MM.1S (cell line): ENCODE measurements at places on chromosomes 6 and 20.
A peak's percentile ranks its signal among the peaks of the same experiment; 100 is the strongest.

GRCh38 chr6:107491138-107491609, 1.3 kb downstream of the SOBP start:
- no peak for DNase-seq

- no peak for DNase-seq
Measured at GRCh38 chr6:163148451-163149278, 265.9 kb upstream of the QKI start.

- DNase-seq: no peak
Measured at GRCh38 chr6:100620085-100620840, 155.5 kb upstream of the SIM1 start.

DNA sequence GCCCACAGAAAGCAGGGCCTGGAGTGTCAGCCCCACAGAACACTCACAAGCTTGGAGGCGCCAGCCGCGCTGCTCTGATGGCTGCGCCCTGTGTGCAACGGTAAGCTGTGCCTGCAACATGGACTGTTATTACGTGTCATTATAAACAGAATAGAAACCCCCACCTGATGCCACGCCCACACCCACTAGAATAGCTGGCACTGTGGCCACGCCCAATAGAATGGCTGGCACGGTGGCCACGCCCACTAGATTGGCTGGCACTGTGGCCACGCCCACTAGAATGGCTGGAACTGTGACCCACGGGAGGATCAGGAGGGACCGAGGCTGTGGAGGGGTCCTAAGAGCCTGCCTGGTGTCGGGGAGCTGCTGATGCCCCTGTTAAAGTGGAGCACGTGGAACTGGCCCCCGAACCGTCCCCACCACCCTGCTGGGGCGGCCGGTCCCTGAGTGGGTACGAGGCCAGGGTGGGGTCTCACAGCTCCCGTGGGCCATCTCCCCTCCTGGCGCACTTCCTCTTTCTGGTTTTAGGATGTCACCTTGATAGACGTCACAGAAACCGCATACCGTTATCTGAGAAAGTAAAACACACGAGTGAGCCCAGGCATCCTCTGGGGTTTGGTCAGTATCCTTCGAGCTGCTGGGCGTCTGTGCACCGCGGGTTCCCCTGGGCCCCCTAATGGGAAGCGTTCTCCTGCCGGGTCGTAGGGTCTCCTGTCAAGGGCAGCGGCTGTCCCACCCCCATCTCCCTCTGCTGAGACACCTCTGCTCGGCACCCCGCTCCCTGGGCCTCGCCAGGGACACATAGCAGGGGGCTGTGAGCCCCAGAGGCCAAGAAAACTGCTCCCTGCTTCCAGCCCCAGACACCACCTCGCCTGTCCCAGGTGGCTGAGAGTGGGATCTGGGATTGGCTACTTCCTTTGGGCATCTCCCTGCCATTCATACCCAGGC, 25.4 kb downstream of the SLC17A9 start:
- peak; percentile 70 for DNase-seq

- peak; percentile 56 for DNase-seq
Measured at GRCh38 chr20:63580796-63581461, 6.9 kb upstream of the HELZ2 start.

GRCh38 chr6:144353871-144354314, 68.8 kb downstream of the UTRN start:
- peak; percentile 65 for DNase-seq

DNA sequence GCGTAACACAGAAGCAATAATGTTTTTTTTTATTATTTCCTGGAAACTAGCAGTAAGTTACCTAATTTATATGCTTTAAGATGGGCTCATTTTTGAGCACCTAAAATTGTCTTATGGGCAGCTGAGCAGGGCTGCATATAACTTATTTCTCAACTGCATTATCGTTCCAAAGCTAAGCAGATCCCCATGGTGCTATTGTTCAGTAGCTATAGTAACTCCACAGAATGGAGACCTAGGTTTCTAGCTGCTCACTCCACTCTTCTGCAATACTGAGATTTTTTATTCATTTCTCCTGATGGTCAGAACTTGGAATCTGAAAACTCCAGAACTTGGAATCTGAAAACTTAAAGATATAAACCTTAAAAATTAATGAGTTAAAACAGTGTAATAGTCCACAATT, 18.7 kb downstream of the CRISP1 start:
- no peak for DNase-seq

- no peak for DNase-seq
Measured at GRCh38 chr6:146879406-146880117, 280.8 kb downstream of the ADGB start.

GRCh38 chr6:113489952-113490746, 367.0 kb upstream of the MARCKS start:
- DNase-seq: no peak

- no peak for DNase-seq
Measured at GRCh38 chr6:31883676-31884075, 4.9 kb upstream of the SLC44A4 start.

- no peak for DNase-seq
Measured at GRCh38 chr20:23155141-23155590, 69.0 kb upstream of the CD93 start.

DNA sequence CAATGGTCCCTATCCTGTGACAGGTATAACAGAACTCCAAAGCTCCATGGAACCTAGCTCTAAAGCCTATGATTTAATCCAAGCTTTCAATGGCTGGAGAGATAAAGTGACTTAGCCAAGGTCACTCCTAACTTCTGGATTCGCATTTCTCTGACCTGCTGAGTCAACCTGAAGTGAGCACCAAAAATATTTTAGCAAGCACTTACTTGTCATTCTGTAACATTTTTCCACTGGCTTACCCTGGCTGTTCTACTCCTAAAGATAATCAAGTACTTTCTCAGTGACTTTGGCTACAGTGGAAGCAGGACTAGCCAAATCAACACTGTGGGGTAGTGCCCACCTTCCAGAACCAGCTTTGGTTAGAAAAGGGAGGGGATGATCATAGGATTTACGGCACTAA, 188.3 kb downstream of the OGFRL1 start:
- no peak for DNase-seq

- no peak for DNase-seq
Measured at GRCh38 chr20:836190-836589, 2.7 kb downstream of the FAM110A start.

DNA sequence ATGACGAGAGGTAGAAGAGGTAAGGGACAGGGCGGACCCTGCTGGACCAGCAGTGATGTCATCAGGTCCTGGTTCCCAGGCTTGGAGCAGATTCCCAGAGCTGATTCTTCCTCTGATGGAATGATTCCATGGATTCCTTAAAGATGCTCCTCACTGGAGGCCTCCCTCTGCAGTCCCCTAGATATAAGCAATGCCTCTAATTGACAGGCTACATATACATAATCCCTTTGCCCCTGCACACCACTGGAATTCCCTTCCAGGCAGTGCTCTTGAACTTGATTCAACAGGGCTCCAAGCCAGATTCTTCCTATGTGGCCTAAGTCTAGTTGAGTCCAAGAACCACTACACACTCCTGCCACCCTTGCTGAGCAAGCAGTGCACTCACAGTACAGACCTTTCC, 52.3 kb upstream of the L3MBTL3 start:
- DNase-seq: no peak

GRCh38 chr20:1568163-1568490, 10.6 kb upstream of the SIRPD start:
- no peak for DNase-seq

DNA sequence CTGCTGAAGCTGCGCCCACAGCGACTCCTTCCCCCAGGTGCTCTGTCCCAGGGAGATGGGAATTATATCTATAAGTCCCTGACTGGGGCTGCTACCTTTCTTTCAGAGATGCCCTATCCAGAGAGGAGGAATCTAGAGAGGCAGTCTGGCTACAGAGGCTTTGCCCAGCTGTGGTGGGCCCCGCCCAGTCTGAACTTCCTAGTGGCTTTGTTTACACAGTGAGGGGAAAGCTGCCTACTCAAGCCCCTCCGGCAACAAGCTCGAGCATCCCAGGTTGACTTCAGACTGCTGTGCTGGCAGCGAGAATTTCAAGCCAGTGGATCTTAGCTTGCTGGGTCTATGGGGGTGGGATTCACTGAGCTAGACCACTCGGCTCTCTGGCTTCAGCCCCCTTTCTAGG, 152.5 kb upstream of the MAP3K7 start:
- no peak for DNase-seq

- DNase-seq: no peak
Measured at GRCh38 chr6:16006681-16007080, 122.2 kb upstream of the MYLIP start.

GRCh38 chr6:42389736-42390135, 62.0 kb downstream of the TRERF1 start:
- no peak for DNase-seq

DNA sequence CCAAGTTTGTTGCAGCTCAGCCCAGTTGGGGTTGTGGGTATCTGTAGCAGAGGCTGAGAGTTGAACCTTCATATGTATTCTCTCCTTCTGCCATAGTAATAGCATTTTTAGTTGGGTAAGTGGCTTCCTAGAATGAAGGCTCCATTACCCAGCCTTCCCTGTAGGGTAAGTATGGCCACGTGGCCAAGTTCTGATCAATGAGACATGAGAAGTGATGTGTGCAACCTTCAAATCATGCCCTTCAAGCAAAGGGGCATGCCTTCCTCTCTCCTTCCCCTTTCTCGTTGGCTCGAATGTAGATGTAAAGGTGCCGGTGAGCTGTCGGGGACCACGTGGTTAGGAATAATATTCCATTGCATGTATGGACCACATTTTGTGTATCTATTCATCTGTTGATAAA, 12.7 kb upstream of the TRAF3IP2 start:
- no peak for DNase-seq

DNA sequence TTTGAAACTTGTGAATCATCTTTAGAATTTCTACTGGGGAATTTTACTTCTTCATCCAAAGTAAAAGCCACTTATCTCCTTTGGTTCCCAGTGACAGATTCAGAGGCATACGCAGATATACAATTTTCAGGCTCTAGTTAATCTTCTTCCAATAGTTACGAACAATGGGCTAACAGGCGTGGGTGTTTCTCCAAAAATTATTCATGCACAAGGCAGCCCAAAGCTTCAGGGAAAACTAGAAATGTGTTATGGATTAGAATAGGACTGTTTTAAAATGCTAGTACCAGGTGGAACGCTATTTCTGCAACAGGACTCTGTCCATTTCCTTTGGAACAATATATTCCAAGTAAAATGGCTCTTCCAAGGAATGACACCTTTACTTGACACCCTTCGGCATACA, 102.2 kb downstream of the ZNF217 start:
- DNase-seq: no peak

- DNase-seq: peak; percentile 33
Measured at GRCh38 chr6:151413372-151414145, 22.2 kb upstream of the ZBTB2 start.

DNA sequence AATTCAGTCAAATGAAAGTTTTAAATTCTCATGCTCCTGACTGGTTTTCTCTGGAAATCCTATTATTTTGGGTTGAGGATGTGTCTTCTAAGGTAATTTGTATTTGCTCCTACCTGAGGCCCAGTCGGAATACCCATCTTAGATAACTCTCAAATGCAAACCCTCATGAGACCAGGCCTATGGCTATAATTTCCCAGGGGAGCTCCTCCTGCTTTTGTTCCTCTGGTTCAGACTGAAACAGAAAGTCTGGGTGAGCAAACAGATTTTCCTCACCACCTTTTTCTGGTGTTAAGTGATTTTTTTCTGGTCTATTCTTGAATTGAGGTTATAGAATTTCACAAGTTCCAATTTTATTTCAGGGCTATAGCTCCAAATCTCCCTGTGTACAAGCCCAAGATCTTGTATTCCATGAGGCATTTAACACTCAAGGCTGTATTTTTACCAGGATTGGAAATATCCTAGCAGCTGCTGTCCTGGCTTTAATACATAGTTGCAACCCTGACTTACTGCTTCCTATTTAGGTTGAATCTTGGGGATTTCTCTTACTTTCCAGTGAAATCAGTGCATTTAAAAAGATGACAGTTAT, 169.1 kb upstream of the PTCHD4 start:
- DNase-seq: no peak

DNA sequence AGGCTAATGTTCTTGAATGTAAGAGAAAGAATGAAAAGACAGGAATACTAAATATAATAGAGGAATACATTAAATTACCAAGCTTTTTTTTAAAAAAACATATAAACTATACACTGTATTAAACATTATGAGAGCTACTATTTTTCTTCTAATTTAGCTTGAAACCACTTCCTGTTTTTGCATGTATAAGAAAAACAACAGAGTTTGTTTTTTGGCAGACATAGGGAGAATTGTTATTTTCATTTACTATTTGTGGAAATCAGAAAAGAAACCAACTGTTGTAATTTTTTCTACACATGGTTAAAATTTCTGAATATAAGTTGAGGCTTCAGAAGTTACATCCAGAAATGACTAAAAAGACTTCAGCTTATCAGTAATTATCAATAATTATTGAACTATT, 991.8 kb upstream of the GJE1 start:
- no peak for DNase-seq

GRCh38 chr6:110662490-110663211, 152.6 kb downstream of the CDK19 start:
- no peak for DNase-seq

GRCh38 chr6:17385660-17386059, 7.7 kb upstream of the CAP2 start:
- no peak for DNase-seq

DNA sequence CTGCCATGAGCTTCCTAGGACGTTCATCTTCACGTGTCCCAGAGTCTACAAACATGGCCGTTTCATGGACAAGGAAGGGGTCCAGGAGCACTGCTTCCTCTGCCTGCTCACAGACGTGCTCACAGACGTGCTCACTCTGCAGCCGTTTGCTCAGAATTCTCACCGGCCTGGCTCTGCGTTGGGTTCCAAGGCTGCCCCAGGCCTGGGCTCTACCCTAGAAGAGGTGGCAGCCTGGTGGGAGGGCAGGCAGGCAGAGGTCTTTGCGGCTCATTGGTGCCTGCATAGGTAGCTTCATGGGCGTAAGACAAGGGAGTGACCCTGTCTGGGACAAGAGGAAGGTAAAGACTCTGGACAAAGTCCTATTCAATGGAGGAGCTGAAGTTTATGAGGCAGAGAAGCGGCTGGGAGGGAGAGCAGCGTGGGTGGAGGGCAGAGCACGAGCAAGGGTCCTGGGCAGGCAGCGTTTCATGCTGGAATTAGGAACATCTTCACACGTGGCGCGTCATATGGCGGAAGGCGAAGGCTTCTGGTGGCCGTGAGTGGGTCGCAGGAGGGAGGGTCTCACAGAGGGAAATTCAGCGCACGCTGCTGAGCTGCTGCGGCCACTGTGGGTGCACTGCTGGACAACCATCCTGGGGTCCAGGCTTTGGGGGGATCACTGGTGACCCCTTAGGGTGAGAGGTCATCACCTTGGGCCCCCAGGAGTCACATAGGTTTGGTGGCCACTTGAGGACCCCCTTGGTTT, 138.2 kb downstream of the PHACTR3 start:
- DNase-seq: no peak

GRCh38 chr6:451847-452246, 60.3 kb downstream of the IRF4 start:
- no peak for DNase-seq

DNA sequence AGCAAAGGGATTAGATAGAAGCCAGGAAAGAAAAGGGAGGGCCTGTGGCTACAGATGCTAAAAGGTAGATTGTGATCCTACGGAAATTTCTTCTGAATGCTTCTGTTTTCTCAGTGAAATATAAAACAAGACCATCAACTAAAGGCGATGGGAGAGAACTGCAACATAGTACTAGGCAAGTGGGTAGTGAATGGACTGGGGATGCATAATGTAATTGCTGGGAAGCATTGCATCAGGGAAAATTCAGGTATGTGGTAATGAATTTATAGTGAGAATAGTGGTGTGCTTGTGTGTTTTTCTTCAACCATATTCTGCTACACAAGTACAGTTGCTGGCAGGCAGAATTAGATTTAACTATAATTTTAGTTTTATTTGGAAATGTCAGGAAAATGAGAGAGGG, 156.6 kb downstream of the OPN5 start:
- DNase-seq: no peak

- DNase-seq: no peak
Measured at GRCh38 chr6:20708367-20709124, 174.3 kb downstream of the CDKAL1 start.
